Activated naive CD4-positive, alpha-beta T cell treated with anti-CD3 and anti-CD28 coated beads, Interleukin-2, amount 50 U/mL, for 72 hours (primary cell): ENCODE measurements at places on chromosomes 13 and 19. TPM values are rescaled to one million over a fixed set of nuclear protein-coding genes. Genes with fewer than 3 reads are reported as not detected.

Gene SRRM5
- 0.80 TPM for total RNA-seq

Gene CGB8
- total RNA-seq = not detected

DNA sequence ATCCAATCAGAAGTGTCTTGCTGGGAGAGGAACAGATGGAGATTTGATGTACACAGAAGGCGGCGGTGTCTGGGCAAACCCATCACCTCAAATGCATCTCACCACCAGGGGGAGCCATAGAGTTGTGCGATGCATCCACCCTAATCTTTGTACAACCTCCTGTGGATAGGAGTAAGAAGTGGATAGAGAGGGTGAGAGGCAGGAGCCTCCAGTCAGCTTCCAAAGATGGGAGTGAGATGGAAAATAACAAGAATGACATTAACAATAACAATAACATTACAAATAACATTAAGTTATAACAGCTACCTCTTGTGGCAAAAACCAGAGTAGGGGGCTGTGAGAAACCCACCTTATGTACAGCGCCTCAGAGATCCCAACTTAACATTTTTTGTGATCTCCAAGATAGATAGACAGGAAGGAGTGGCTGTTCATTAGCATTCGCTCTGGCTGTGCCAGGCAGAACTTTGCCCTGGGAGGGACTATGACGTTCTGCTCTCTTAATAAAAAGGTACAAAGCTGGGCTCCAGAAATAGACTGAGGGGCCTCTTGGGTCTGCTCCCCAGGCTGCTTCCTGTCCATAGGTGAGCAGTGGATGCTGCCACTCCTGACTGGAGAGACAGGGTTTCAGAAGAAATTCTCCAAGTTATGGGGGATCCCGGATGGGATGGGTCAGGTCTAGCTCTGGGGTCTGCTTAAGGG lies 5.2 kb upstream of the CEACAM18 start:
- peak; percentile 90 for DNase-seq

Gene NBEA
- 0.84 TPM for total RNA-seq

Gene MAMSTR
- total RNA-seq = 1.1 TPM

Gene ZNF723
- not detected for total RNA-seq

- peak; percentile 92 for DNase-seq
These were observed at the start of gene PLEKHF1 for GRCh38 chr19:29665215-29665825. Gene PLEKHF1 (plus strand): TSS chr19:29665461. CDS start chr19:29673840, 8,379 bp downstream.

Gene CYP4F3
- total RNA-seq = 0.14 TPM

DNA sequence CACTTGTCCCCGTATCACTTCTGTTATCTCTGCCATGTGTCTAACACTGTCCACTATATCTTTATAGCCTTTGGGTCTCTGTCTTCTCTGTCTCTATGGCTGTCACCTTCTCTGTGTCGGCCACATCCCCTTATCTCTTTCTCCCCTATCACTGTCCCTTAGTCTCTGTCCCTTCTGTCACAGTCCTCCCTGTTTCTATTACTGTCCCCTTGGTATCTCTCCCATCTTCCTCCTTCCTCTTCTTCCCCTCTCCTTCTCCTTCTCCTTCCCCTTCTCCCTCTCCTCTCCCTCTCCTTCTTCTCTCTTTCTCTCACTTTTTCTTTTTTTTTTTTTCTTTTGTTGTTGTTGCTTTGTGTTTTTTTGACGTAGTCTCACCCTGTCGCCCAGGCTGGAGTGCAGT lies 34.7 kb upstream of the LRRC4B start:
- no peak for DNase-seq
